ENCODE measurements at places on chromosomes 16 and 17. TPM values are rescaled to one million over a fixed set of nuclear protein-coding genes. Genes with fewer than 3 reads are reported as not detected.

The ENO3 gene
- 8.4 TPM for total RNA-seq

DNA sequence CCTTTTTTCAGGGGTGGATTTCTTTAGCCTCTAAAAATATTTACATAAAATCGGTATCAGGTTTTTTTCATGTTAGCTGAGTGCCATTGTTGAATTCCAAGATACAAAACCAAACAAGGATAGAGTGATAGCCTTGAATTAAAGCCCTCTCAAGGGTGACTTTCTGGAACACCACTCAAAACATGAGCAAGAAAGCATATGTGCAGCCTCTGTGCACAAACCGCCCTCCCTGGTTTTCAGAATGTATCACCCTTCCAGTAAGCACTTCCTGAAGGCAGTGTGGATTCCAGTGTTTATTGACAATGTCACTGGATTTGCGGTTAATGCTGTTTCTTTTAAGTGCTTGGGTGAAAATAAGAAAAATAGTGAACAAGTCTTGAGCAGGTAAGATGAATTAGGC, 597.7 kb downstream of the TMEM114 start:
- DNase-seq, result no peak

The CLEC18A gene
- total RNA-seq, result 2.4 TPM

DNA sequence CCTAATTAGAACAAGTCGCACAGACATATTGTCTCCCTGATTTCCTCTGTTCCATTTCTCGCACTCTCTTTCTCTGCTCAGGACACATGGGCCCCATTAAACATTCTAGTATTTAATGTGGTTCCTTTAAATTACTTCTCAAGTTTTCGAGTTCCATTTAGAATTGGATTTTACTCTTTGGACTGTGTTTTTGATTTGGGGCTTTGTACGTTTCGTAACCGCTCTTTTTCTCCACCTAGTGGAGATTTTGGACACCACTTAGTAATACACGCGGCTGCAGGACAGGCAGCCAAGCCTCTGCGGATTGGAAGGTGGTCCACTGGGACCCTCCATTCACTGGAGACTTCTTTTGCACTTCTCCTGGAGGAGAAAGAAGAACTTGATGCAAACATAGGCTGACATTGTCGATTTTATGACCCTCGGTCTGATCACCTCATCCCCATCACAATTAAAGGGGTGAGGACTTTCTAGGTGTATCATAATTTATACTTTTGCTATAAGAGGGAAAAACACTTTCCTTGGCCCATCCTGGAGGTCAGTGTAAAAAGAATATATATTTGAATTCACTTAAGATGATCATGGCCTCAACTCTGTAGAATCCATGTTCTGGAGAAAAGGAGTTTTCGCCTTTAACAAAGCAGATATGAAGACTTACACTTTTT, 85.7 kb downstream of the NOG start:
- no peak for DNase-seq

DNA sequence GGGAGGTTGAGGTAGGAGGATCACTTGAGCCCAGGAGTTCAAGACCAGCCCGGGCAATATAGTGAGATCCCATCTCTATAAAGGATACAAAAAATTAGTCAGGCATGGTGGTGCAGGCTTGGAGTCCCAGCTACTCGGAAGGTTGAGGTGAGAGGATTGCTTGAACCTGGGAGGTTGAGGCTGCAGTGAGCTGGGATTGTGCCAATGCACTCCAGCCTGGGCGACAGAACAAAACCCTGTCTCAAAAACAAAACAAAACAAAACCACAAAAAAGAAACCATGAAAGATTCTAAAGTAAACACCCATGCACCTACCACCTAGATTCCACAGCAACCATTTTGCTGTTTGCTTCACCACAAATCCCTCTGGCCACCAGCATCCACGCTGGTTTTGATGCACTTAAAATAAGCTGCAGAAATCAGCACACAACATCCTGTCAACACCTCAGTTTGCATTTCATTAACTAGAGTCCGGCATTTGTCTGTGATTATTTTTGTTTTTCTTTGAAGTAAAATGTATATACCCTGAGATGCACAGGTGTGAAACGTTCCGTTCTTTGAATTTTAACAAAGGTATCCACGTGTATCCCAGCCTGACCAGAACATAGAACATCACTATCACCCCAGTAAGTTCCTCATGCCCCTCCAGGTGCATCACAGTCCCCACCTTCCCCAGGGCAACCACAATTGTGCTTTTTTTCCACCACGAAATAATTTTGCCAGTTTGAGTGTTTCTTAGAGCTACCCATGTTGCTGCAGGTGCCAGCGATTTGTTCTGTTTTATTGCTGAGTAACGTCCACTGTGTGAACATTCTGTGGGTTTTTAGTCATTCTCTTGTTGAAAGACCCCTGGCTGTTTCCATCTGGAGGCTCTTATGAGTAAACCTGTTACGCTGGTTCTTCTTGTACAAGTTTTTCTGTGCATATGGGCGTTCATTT, 191.5 kb downstream of the SEC14L1 start:
- peak; percentile 12 for DNase-seq

DNA sequence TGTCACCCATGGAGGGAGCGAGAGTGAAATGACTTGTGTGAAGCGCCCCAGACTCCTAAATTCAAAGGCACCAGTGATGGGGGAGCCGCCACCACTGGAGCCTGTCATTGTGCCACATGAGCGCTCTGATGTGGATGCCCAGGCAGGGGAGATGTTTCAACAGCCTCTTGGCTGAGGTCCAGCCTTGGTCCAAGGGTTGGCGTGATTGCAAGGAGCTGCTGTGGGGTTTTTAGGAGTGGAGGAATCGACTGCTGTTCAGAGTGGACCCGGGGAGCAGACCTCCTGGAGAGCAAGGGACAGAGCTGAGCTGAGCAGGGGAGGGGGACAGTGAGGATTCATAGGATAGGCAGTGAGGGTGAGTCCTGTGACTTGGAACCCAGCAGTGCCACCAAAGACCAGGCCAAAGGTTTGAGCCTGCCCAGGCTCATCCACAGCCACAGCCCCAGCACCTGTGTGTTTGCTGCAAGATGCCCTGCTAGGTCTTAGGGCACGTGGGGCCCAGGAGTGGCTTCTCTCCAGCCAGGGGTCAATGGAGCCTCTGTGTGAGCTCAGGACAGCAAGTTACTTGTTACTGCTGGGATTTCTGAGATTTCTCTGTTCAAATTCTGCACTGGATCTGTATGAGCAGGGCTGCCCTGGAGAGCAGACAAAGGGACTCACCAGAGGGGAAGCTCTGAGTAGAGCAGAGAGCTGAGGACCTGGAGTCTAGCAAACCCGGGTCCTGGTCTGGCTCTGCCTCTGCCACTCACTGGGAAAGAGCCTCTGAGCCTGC, 20.3 kb downstream of the RHBDL3 start:
- DNase-seq, result no peak

DNA sequence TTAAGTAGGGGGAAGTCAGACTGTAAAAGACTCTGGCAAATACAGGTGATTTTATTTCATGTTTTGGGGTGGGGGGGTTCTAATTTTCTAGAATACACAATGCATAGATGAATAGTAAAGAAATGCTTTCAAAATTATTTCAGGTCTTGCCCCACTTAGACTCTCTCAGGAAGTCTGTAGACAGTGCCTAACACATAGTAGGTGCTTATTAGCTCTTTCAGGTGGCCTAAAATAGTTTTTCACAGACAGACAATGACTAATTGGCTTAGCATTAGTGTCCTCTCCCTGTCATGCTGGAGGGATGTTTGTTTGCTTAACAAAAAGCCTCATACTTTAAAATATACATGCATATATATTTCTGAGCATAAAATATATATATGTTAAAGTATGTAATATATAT, 366.0 kb downstream of the SOX9 start:
- DNase-seq, result no peak

- no peak for DNase-seq
Measured at GRCh38 chr17:8465356-8465755, 29.7 kb downstream of the NDEL1 start.

GRCh38 chr17:61908292-61909037, 19.3 kb downstream of the INTS2 start:
- no peak for DNase-seq

- no peak for DNase-seq
Measured at GRCh38 chr16:25151996-25152395, 40.5 kb downstream of the LCMT1 start.

- no peak for DNase-seq
Measured at GRCh38 chr17:4715063-4715744, 4.8 kb downstream of the ARRB2 start.

GRCh38 chr17:63827002-63827800, at the start of the genes FTSJ3 and PSMC5:
Gene FTSJ3, minus strand, starts transcription at chr17:63827663. Its CDS starts 761 bp downstream, at chr17:63826902.
Gene PSMC5, plus strand, starts transcription at chr17:63827431. Its CDS starts 60 bp downstream, at chr17:63827491.
- peak; percentile 95 for DNase-seq

DNA sequence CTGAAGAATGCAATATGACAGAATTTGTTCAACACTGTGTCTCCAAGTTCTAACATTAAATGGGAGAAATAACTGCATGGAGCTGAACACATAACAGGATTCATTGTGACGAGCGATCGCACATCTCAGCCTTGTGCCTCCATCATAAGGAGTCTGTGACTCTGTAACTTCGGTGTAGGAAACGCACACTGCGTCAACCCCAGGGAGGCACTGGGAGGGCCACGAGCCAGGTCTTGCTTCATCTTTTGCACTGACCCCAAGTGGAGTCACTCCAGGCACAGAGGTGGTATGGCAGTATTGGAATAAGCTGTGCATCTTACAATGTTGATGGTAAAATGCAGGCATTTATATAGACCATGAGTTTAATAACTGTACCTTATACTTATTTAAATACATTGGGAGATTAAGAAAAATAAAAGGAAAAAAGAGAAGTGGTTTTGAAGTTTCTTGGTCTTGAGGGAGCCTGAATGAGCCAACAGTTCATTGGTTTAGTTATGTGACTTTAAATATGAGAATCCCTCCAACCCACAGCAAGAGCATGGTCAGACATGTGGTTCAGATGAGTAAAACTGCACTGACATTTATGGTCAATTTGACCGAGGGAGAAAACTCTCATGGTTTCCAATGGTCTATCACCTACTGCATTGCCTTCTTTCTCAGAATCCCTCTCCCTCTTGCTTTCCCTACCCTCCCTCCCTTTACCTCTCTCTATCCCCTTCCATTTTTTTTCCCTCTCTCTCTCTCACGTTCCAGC, 5.7 kb upstream of the PMP22 start:
- DNase-seq, result no peak

GRCh38 chr17:9181640-9182039, 160.3 kb downstream of the NTN1 start:
- DNase-seq, result no peak

The CSH1 gene
- total RNA-seq, result not detected

The TMEM92 gene
- not detected for total RNA-seq

The ZSWIM7 gene
- 7.0 TPM for total RNA-seq

The MYO15A gene
- 7.5 TPM for total RNA-seq

- no peak for DNase-seq
Measured at GRCh38 chr16:177394-177822, 928 bp downstream of the HBA1 start.

GRCh38 chr16:71854369-71854948, 8.7 kb downstream of the ATXN1L start:
- DNase-seq, result no peak

DNA sequence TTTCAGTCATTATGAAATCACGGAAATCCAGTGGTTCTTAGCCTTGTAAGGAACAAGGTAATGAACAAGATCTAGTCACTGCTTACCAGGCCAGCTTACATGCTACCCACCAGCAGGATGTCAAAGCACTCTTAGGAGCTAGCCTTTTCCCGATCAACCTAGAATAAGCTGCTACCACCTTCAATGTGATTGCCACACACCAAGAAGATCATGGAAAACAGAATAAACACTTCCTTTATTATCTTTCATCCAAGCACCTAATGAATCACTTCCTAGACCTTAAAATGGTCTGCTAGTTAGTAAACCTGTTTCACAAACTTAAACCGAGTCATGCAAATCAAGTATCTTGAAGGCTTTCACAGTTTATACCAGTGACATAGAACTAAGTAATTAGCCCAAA, 5.0 kb downstream of the BBS2 start:
- no peak for DNase-seq

DNA sequence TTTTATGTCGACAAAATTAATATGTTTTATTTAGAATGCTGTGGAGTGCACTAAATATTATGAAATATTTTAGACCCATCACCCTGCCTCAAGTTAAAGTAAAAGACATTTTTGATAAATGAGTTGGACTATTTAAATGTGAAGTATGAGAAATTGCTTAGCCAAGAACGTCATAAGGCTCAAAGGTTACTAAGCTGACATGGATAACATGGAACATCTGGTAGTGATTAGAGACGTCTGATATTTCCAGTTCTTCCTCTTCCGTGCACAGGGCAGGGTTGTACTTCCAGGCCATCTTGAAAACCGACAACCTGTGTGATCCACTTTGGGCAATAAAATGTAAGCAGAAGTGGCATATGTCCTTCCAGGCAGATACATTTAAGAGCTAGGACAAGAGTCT, 7.2 kb upstream of the CCL8 start:
- DNase-seq, result no peak

The ELMO3 gene
- total RNA-seq, result 4.2 TPM

All from tibial nerve (tissue), 4 donors.